ENCODE measurements at places on chromosomes 4 and X.

DNA sequence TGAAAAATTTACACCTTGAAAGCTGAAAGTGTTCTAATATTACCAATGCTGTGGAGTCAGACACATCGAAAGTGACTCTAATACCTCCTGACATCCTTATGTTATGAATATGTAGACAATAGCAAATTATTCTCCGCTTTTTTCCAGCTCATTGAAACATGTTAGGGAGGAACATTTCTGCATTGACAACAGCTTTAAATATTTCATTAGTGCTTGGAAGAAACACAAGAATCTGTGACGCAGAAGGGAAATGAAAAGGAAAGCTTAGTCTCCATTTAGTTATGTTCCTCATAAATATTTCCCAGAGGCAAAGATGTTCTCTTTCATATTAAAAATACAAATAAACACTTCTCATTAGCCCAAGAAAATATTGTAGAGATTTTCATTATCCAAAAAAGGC is 55.8 kb upstream of the CD99 start:
- DNase-seq: no peak

- no peak for DNase-seq
Measured at GRCh38 chr4:177308125-177308524, 1.5 kb upstream of the NEIL3 start.

DNA sequence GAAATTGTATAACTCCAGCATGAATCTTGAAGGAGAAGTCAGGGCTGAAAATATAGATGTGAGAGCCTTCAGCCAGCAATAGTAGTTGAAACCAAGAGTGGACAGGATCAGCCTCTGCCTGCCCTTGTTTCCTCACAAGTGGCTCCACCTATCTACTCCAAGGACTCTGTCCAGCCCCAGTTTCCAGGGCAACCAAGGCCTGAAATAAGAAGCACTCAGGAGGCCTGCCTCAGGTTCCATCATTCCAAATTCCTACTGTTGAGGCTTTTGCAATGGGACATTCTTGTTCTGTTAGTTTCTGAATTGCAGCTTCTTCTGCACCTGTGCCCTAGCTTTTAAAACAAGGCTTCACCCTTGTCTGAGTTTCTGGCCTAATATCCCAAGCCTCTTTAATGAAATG is 41.6 kb downstream of the TRPC5OS start:
- no peak for DNase-seq

DNA sequence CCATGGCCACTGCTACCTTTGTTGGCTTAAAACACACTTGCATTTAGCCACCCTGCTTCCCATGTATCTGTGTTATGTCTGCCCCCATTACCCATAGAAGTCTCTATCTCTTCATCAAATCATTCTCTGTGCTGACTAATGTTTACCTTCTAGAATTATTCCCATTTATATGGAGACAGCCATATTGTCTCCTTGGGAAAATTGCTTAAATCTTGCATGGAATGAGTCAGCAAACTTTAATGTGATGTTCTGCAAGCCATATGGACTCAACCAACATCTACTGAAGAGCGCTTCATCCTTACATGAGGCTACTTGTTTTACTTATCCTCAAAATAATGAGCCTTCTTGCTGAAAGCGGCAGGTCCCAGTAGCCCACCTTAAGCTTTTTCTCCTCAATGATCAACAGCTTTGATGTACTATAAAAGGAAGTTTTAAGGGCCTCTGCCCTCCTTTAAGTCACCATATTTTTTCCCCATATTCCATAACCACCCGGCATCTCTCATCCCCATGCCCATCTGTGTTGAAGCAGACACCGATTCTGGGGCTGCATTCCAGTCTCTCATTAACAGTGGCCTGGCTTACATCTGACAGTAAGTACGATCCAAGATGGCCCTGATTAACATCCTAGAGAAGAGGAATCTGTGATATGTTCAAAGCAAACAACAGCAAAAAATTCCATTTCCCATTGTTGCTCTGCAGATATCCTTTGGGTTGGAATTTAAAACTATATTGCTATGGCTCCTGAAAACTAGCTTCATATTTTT is 130.4 kb downstream of the ARHGAP6 start:
- no peak for DNase-seq

- DNase-seq: no peak
Measured at GRCh38 chr4:137226900-137227299, 305.4 kb downstream of the PCDH18 start.

Data from HS-5 (cell line).